ENCODE measurements at places on chromosomes 7 and 10. TPM values are rescaled to one million over a fixed set of nuclear protein-coding genes. Genes with fewer than 3 reads are reported as not detected.
A peak's percentile ranks its signal among the peaks of the same experiment; 100 is the strongest.

GRCh38 chr10:121579656-121580055, 18.6 kb downstream of the FGFR2 start:
- no peak overlapping the region for H3K27ac ChIP-seq
- H3K27me3 ChIP-seq, result peaks cover 5% of the 10 kb centered on the region
- DNase-seq, result no peak
- no peak overlapping the region for H3K4me3 ChIP-seq

- no peaks in the 10 kb centered on the region for H3K4me1 ChIP-seq
- no peak overlapping the region for H3K27ac ChIP-seq
- no peaks in the 10 kb centered on the region for H3K36me3 ChIP-seq
- H3K4me3 ChIP-seq, result no peak overlapping the region
Measured at GRCh38 chr10:24133835-24134234, 75.1 kb upstream of the KIAA1217 start.

Gene FAM237B
- total RNA-seq, result not detected

- H3K4me3 ChIP-seq, result no peak overlapping the region
- H3K27me3 ChIP-seq, result no peaks in the 10 kb centered on the region
- no peak for DNase-seq
Measured at GRCh38 chr7:143205560-143206293, 16.1 kb upstream of the TAS2R40 start.

- H3K36me3 ChIP-seq, result no peaks in the 10 kb centered on the region
- H3K27ac ChIP-seq, result no peak overlapping the region
- no peaks in the 10 kb centered on the region for H3K27me3 ChIP-seq
- H3K4me3 ChIP-seq, result no peak overlapping the region
- H3K4me1 ChIP-seq, result no peaks in the 10 kb centered on the region
Measured at GRCh38 chr7:147721962-147722830, 868.4 kb upstream of the C7orf33 start.

- H3K27ac ChIP-seq, result no peak overlapping the region
- no peaks in the 10 kb centered on the region for H3K36me3 ChIP-seq
- DNase-seq, result no peak
Measured at GRCh38 chr7:14158111-14158510, 168.6 kb upstream of the ETV1 start.

DNA sequence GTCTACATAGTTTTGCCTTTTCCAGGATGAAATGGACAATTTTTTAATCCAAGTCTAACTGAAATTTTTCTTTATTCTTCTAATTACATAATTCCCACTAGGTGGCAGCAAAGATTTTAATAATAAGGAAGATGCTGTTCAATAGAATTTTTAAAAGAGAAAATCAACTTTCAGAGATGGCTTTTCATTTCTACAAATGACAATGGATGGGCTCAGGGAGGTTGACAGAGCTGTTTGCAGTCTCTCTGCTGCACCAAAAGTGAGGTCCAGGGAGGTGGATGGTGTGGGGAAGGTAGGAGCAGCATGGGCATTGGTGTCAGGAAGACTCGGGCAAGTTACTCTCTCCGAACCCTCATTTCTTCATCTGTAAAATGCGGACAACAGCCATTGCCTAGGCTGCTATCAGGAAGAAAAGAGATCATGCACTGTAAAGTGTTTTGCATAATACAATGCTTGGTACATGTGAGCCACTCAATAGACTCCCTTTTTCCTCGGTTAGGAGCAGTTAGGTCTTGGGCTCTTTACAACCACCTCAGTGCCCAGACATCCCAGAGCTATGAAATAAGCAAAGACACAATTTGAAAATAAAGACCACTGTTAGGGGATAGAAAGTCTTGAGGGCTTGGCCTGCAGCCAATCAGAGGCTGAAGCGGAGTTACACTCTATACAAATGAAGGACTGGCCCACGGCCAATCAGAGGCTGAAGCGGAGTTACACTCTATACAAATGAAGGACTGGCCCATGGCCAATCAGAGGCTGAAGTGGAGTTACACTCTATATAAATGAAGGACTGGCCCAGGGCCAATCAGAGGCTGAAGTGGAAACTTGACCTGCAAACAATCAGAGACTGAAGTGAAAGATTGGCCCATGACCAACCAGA, 107.1 kb downstream of the ABLIM1 start:
- DNase-seq, result peak; percentile 82
- H3K27ac ChIP-seq, result peak overlapping the region; percentile 84
- H3K36me3 ChIP-seq, result peaks cover under 1% of the 10 kb centered on the region
- peaks cover 4% of the 10 kb centered on the region for H3K4me1 ChIP-seq
- H3K4me3 ChIP-seq, result no peak overlapping the region
- no peaks in the 10 kb centered on the region for H3K27me3 ChIP-seq

- H3K27ac ChIP-seq, result no peak overlapping the region
- H3K4me3 ChIP-seq, result no peak overlapping the region
- no peaks in the 10 kb centered on the region for H3K27me3 ChIP-seq
Measured at GRCh38 chr7:105151152-105151551, 137.1 kb downstream of the KMT2E start.

GRCh38 chr7:132553031-132553430, 23.2 kb downstream of the PLXNA4 start:
- H3K27ac ChIP-seq, result no peak overlapping the region
- H3K27me3 ChIP-seq, result no peaks in the 10 kb centered on the region
- DNase-seq, result no peak
- H3K36me3 ChIP-seq, result peaks cover 5% of the 10 kb centered on the region
- H3K4me3 ChIP-seq, result no peak overlapping the region

DNA sequence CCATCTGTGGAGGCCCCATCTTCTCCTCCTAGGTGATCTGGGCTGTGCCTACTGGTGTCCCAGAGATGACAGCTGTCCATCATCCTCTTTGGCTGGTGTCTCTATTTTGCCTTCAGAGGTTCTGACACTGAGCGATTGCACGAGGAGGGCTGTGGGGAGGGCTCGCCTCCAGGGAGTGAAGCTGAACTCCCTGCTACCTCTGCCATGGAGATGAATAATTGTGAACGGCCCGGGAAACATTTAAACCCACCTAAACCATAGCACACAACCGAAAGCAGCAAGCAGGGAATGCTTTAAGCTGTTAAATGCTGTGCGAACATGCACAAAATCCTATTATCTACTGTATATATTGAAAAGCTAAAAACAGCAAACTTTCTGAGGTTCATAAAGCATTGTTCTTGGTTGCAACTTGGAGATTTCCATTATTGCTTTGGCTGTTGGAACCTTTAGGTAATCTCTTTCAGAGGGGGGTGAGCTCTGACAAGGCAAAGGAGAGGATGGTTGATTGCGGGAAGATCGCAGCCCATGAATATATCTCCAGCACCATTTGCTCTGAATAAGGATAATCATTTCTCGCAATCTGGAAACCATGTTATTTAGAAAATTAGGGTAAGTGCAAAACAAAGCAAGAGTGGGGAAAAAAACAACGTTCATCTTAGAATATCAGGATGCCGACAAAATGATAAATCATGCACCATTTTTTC, 507.6 kb downstream of the GALNT17 start:
- no peaks in the 10 kb centered on the region for H3K36me3 ChIP-seq
- no peak overlapping the region for H3K4me3 ChIP-seq
- DNase-seq, result no peak
- H3K4me1 ChIP-seq, result peaks cover 3% of the 10 kb centered on the region
- no peak overlapping the region for H3K27ac ChIP-seq

DNA sequence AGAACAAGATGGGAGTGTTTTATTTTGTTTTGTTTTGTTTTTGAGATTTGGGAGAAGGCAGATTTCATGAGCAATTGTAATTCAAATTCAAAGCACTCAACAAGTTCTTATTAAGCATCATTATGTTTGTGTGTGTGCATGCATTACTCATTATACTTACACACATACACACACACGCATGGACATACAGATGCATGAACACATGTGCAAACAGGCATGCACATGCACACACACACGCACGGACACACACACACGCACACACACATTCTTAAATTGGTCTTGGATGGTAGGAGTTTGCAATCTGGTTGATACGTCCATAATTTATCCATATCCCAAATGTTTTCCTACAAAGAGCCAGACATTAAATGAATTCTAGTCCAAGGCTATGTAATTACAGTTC, 702.8 kb downstream of the INHBA start:
- DNase-seq, result no peak
- no peaks in the 10 kb centered on the region for H3K27me3 ChIP-seq
- H3K36me3 ChIP-seq, result no peaks in the 10 kb centered on the region
- H3K4me3 ChIP-seq, result no peak overlapping the region
- no peak overlapping the region for H3K27ac ChIP-seq

DNA sequence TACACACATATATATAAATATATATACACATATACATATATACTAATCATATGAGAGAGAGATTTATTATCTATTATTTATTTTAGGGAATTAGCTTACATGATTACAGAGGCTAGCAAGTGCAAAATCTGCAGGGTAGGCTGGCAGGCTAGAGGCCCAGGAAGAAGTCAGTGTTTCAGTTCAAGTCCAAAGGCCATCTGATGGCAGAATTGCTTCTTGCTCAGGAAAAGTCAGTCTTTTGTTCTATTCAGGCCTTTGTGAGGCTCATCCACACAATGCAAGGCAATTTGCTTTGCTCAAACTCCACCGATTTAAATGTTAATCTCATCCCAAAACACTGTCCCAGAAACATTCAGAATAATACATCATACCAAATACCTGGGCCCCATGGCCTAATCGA, 2.6 kb upstream of the C10orf120 start:
- no peaks in the 10 kb centered on the region for H3K4me1 ChIP-seq
- no peaks in the 10 kb centered on the region for H3K36me3 ChIP-seq
- no peak for DNase-seq
- H3K4me3 ChIP-seq, result no peak overlapping the region
- no peaks in the 10 kb centered on the region for H3K27me3 ChIP-seq
- no peak overlapping the region for H3K27ac ChIP-seq

Gene CDC14C
- not detected for total RNA-seq

- no peak overlapping the region for H3K27ac ChIP-seq
- no peaks in the 10 kb centered on the region for H3K4me1 ChIP-seq
- H3K36me3 ChIP-seq, result no peaks in the 10 kb centered on the region
- H3K27me3 ChIP-seq, result no peaks in the 10 kb centered on the region
- no peak for DNase-seq
- no peak overlapping the region for H3K4me3 ChIP-seq
Measured at GRCh38 chr7:88391247-88391646, 84.6 kb upstream of the STEAP4 start.

- H3K4me3 ChIP-seq, result no peak overlapping the region
- H3K27ac ChIP-seq, result no peak overlapping the region
- no peaks in the 10 kb centered on the region for H3K27me3 ChIP-seq
- H3K36me3 ChIP-seq, result no peaks in the 10 kb centered on the region
- no peak for DNase-seq
Measured at GRCh38 chr10:35780970-35781642, 139.0 kb upstream of the FZD8 start.

Gene PTTG1IP2
- total RNA-seq, result not detected

Gene TTYH3
- total RNA-seq, result 31.8 TPM

Gene PRKRIP1
- 35.3 TPM for total RNA-seq

Gene OGA
- 267 TPM for total RNA-seq

DNA sequence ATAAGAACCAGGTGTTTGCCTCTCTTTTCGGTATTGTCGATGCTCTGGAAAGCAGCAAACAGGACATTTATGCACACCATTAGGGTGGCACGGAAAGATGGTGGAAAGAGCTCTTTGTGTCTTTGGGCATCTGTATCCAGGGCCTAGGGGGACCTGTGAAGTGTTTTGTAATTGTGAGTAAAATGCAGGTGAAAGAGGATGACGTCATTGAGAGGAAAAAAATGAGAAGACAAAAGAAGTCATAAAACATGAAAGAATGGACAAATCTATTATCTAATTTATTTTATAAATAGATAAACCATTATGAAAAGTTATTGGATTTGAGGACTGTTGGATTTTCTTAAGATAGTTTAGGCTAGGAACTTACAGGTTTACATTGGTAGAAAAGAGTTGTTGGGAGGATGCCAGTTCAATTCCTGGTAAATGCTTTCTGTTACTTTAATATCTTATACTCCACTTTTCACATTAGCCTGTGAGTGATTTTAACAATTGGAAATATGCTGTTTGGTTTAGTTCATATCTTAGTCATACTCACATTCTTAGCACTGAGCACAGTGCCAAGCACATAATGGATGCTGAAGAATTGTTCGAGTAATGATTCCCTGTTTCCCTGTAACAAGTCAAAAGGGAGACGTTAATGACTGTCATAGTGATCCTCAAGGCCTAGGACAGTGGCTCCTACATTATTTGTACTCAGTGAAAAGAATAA, 62.6 kb downstream of the EXOC4 start:
- no peaks in the 10 kb centered on the region for H3K27me3 ChIP-seq
- peaks cover 3% of the 10 kb centered on the region for H3K36me3 ChIP-seq
- H3K4me1 ChIP-seq, result no peaks in the 10 kb centered on the region
- H3K27ac ChIP-seq, result no peak overlapping the region

- no peaks in the 10 kb centered on the region for H3K27me3 ChIP-seq
- no peak overlapping the region for H3K27ac ChIP-seq
- H3K36me3 ChIP-seq, result no peaks in the 10 kb centered on the region
- H3K4me3 ChIP-seq, result no peak overlapping the region
- no peak for DNase-seq
Measured at GRCh38 chr7:138195151-138195571, 118.9 kb downstream of the AKR1D1 start.

Gene UFSP1
- 1.4 TPM for total RNA-seq

Gene CNNM1
- 1.6 TPM for total RNA-seq

- H3K27me3 ChIP-seq, result peaks cover 3% of the 10 kb centered on the region
- H3K36me3 ChIP-seq, result no peaks in the 10 kb centered on the region
- DNase-seq, result no peak
- H3K4me3 ChIP-seq, result no peak overlapping the region
- no peak overlapping the region for H3K27ac ChIP-seq
Measured at GRCh38 chr10:49558190-49558589, 19.3 kb upstream of the ERCC6 start.

Gene ASIC3
- total RNA-seq, result 2.0 TPM

GRCh38 chr10:132410779-132411532, 14.0 kb downstream of the PWWP2B start:
- no peaks in the 10 kb centered on the region for H3K27me3 ChIP-seq
- DNase-seq, result no peak
- no peak overlapping the region for H3K4me3 ChIP-seq
- peaks cover 80% of the 10 kb centered on the region for H3K36me3 ChIP-seq

Gene ANKRD22
- total RNA-seq, result 0.17 TPM

DNA sequence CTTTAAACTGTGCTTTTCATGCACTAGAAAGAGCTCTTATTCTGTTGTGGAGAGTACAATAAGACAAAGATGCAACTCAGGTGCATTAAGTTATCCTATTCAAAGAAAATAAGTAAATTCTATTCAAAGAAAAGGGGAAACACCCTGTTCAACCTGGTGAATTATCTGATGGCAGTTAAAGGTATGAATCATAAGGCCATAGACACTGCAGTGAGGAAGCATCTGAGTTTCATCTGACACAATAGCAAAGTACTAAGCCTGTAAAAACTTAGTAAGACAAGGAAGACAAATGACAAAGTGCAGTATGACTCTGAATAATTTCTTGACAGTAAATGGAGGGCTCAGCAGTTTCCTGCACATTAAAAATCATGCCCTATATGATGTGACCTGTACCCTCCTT, 91.0 kb upstream of the LRRTM3 start:
- no peaks in the 10 kb centered on the region for H3K27me3 ChIP-seq
- H3K4me1 ChIP-seq, result no peaks in the 10 kb centered on the region
- no peak overlapping the region for H3K27ac ChIP-seq

- H3K27me3 ChIP-seq, result no peaks in the 10 kb centered on the region
- H3K4me1 ChIP-seq, result no peaks in the 10 kb centered on the region
- no peaks in the 10 kb centered on the region for H3K36me3 ChIP-seq
- H3K27ac ChIP-seq, result no peak overlapping the region
- no peak overlapping the region for H3K4me3 ChIP-seq
Measured at GRCh38 chr10:119466655-119467054, 75.9 kb downstream of the RGS10 start.

GRCh38 chr7:117389871-117390270, 37.4 kb downstream of the ASZ1 start:
- H3K36me3 ChIP-seq, result no peaks in the 10 kb centered on the region
- H3K27ac ChIP-seq, result no peak overlapping the region
- H3K4me1 ChIP-seq, result no peaks in the 10 kb centered on the region
- no peaks in the 10 kb centered on the region for H3K27me3 ChIP-seq
- no peak for DNase-seq

Gene DYNC1I1
- 34.6 TPM for total RNA-seq

Gene MAT1A
- 0.44 TPM for total RNA-seq
